ENCODE measurements at places on chromosomes 7 and 10.

GRCh38 chr10:114611617-114612016 lies 46.5 kb downstream of the ABLIM1 start:
- no peak for DNase-seq

- DNase-seq, result no peak
Measured at GRCh38 chr7:4774658-4775249, 669 bp upstream of the AP5Z1 start.

DNA sequence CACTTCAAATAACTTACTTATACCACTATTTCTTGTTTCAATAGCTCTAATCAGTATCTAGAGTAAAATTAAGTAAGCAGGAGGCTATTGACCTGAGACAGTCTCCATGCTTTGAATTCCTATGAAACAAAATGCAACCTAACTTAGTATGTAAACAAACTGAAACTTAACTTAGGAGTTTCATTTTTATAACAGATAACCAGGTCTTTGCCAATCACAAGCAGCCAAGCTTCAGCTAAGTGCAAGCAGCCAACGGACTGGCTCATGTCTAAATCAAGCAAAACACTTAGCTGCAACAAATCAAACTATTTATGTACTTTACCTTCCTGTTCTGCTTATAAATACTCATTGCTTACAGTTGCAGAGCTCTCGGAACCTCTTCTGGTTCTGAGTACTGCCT lies 4.4 kb upstream of the GSTK1 start:
- no peak for DNase-seq

GRCh38 chr10:106959521-106959920 lies 205.0 kb downstream of the SORCS1 start:
- DNase-seq, result no peak

GRCh38 chr7:66627151-66627681 lies 1.5 kb upstream of the KCTD7 start:
- DNase-seq, result no peak
